ENCODE measurements at places on chromosomes 5 and 9.

GRCh38 chr9:78669591-78669990, 372.7 kb downstream of the PSAT1 start:
- no peak for DNase-seq

DNA sequence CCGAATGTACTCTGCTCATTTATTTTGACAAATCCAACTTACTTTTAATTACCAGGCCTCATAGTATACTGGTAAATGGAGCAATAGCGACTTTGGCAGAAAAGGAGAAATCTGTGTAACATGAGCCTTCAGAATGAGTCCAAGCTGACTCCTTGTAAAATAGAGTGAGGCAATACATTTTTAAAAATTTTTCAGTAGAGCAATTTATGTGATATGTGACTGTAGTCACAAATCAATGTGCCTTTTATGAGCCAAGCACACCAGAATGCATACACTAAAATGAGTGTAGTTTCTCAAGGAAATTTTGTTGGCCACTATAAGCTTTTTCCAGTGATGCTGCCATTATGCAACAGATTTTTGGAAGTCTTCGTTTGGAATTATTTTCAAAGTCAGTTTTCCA, 73.8 kb downstream of the SNCAIP start:
- no peak for DNase-seq

DNA sequence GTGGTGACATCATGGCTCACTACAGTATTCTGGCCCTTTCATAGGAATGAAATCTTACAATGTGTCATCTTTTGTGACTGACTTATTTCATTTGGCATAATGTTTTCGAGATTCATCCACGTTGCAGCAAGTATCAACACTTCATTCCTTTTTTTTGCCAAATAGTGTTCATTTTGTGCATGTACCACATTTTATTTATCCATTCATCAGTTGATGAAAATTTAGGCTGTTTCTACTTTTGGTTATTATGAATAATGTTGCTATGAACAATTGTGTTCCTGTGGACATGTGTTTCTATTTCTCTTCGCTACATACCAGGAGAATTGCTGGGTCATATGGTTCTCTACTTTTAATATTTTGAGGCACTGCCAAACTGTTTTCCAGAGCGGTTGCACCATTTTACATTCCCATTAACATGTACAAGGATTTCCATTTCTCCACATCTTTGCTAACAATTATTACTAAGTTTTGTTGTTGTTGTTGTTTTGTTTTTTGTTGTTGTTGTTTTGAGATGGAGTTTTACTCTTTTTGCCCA, 43.5 kb downstream of the RMI1 start:
- no peak for DNase-seq

- no peak for DNase-seq
Observed at GRCh38 chr5:83688281-83688680, 32.4 kb downstream of the HAPLN1 start.

DNA sequence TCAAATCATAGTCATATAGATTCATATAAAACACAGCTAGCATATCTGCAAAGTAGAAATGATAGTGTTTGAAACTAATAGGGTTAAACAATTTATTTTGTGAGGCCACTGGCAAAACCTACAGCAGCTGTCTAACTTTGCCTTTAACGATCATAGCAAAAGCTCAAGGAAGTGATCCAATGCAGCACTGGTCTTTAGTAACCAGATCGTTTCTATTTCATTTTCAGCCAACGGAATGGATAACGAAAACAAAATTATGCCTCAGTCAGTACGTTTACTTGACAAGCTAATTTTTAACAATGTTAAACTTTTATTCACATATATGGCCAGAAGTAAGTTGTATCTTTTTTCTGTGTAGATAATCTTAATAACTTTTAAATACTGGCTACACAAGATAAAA, 17.7 kb downstream of the MLLT3 start:
- DNase-seq: no peak

- no peak for DNase-seq
Observed at GRCh38 chr9:122055701-122056100, 37.4 kb downstream of the TTLL11 start.

GRCh38 chr9:21265421-21266189, 25.8 kb upstream of the IFNA14 start:
- DNase-seq: no peak

DNA sequence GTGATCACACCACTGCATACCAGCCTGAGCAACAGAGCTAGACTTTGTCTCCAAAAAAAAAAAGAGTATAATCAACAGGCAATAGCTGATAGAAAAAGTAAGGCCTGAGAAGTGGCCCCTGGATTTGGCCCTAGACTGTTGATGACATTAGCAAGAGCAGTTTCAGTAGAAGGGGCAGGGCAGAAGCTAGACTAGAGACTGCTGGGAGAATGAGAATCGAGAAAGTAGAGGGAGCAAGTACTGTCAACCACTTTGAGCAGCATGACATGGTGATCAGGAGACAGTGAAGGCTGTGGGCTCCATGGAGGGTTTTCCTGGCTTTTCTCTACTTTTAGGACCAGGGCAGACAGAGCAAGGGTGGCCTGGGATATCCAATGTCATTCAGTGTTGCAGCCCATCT, 34.9 kb upstream of the B4GALT1 start:
- DNase-seq: no peak

- DNase-seq: no peak
Observed at GRCh38 chr9:23823986-23824829, 1.8 kb downstream of the ELAVL2 start.

DNA sequence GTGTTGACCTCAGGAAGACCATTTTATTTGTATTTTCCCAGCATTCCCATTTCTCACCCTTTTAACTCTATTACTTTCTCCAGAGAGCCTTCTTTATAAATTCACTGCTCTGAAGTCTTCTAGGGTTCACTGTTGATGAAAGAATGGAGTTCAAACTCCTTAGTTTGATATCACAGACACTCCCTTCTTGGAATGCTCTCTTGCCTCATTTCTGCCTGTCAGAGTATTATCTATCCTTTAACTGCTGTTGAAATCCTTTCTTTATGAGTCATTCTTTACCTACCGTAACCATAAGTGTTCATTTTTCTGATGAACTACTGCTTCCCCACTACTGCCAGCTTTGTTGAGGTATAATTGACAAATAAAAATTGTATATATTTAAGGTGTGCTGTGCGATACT, 4.3 kb downstream of the RIC1 start:
- DNase-seq: no peak

DNA sequence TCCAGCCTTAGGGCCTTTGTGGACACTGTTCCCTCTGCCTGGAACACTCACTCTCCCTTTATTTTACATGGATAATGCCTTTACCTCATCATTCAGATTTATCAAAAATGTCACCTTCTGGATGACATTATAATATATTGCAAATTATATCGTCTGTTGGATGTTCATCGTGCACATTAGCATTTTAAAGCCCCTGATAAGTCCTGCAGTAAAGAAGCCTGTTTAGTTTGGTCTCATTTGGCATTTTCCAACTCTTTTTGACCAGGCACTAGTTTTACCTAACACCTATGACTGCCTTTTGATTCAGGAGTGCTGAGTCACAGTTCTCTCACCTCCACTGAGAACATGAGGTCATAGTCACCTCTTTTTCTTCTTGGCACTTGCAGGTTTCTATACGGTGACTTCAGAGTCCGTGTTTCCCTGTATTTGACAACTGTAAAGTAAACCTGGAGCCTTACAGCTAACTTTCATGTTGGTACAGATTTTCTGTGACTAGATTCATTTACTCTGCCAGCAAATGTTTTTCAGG, 57.7 kb upstream of the STC2 start:
- DNase-seq: no peak

DNA sequence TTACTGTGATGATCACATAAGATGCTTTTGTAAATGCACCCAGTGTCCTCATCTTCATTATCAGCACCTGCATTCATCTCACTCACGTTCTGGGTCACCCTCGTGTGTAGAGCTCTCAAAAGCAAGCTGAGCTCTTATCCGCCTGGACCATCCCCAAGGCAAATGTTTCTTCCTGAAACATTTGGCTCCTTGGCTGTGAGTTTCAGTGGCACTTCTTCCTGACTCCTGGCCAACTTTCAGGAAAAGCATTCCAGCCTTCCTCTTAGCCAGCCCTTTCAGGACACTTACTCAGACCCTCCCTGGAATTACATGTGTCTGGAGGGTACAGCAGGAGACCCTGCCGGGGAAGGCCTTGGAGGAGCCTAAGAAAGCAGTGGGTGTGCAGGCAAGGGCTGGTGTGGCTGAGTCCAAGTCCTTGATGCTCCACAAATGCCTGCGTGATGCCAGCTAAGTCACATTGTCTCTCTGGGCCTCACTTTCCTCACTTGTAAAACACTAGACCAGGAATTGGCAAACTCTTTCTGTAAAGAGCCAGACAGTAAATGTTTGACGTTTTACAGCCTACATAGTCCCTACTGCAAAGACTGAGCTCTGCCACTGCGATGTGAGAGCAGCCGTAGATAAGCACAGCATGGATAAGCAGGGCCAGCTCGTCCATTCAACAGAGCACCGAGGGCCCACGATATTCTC, 72.1 kb downstream of the PDE6A start:
- no peak for DNase-seq

- DNase-seq: no peak
Observed at GRCh38 chr9:116080561-116080960, 73.0 kb upstream of the PAPPA start.

GRCh38 chr5:171157276-171157675, 151.8 kb upstream of the TLX3 start:
- no peak for DNase-seq

Measured in cerebellar nuclear complex (tissue), 1 donor.